NCI-H69 (cell line): ENCODE measurements at places on chromosomes 16 and 17.

- DNase-seq = no peak
Observed at GRCh38 chr17:7046127-7046724, 2.3 kb upstream of the SLC16A11 start.

DNA sequence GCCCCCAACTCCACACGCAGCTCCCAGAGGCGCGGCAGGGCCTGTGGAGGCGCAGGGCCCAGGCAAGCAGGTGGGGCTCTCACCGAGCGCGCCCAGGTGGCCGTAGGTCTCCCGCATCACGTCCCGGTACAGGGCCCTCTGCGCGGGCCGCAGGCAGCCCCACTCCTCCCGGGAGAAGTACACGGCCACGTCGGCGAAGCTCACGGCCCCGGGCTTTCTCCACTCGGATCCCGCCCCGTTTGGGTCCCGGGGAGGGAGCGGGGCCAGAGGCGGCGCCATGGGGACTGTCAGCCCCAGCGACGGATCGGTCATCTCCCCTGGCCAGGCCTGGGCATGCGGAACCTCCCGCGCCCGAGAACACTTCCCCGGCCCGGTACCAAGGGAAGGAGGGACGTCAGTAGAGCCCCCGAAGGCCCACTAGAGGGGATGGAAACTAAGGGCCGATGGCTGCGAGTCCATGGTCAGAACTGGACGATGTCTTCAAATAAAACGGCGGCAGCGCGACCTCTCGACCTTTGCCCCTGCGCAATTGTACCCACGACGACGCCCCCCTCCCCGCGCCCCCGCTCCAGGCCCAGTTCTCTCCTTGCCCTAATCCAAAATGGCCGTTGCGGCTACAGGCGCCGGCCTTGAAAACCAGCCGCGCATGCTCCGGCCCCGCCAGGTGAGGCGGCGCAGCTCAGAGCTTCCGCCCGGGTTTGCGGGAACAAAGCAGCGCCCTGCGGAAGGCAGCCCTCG, at the start of gene ZNF747:
TSS of gene ZNF747 (minus strand) at position 491 of the 738 bp plus-strand sequence. CDS start at position 312, 179 bp downstream.
- DNase-seq = peak; percentile 97

GRCh38 chr17:6470146-6470718, 26.0 kb downstream of the PIMREG start:
- DNase-seq = no peak

GRCh38 chr17:9755083-9755482, 36.3 kb downstream of the DHRS7C start:
- no peak for DNase-seq

DNA sequence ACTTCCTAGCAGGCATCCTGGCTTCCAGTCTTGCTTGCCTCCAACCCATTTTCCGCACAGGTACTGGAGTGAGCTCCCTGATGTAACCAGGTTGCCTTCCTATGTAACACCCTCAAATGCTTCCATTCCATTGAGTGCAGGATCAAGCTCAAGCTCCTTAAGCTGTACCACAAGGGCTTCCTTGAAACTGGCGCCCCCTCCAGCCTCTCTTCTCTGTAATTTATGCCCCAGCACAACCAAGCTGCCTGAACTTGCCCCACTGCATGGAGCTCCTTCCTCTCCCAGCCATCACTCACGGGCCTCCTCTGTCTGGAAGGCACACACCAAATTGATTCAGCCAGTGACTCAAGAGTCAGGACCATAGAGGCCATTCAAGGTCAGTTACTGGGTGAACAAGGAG, 234.8 kb upstream of the RPL38 start:
- no peak for DNase-seq

GRCh38 chr16:82460766-82461165, 166.0 kb upstream of the CDH13 start:
- no peak for DNase-seq

GRCh38 chr17:58680038-58680369, 11.8 kb downstream of the TEX14 start:
- no peak for DNase-seq

DNA sequence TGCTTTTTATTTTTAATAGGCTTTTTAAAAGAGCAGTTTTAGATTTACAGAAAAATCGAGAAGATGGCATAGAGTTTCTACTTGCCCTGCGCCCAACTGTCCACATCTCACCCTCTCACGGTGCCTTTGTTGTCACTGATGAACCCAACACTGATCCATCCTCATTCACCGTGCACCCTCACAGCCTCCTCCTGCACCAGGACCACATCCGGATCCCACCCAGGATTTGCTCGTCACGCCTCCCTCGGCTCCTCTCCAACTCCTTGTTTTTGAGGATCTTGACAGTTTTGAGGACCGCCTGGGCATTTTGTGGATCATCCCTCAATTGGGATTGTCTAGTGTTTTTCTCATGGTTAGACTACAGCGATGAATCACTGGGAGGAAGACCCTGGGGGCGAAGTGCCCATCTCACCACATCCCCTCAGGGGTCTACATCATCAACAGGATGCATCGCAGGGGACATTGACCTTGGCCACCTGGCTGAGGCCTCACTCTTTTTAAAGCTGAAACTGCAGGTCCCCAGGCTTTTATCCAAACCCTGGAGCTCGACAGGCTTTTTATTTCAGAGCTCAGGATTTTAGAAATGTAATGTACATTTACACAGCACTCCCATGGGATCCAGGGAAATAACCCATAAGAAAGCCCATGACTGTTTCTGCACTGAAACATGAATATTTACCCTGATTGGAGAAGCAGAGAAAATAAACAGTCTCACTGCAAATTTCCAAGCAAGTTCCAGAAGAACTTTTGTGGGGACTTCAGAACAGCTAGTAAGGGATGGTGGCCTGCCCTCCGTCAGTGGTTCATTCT, 71.8 kb upstream of the ZNF469 start:
- DNase-seq = no peak

GRCh38 chr17:68860941-68861340, 94.3 kb downstream of the ABCA8 start:
- no peak for DNase-seq

DNA sequence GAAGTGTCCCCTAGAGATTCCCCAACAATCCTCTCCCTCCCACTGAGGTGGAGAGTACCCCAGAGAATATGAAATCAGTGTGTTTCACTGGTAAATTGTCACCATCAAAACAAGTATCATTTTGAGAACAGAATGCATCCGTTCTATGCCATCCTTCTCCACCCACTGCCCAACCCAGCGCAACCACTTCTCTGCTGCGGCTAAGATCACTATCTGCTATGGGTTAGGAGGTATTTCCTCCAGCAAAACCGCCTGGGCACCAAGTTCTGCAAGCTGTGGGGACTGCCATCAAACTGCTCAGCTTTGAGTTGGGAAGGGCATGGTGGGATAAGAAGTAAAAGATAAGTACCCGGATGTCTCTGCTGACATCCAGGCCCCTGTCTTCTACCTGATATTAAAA, 24.4 kb downstream of the CNTNAP1 start:
- DNase-seq = no peak

GRCh38 chr16:56933828-56934598, 2.1 kb downstream of the HERPUD1 start:
- peak; percentile 16 for DNase-seq

GRCh38 chr17:49383060-49383459, 21.0 kb upstream of the ZNF652 start:
- no peak for DNase-seq

DNA sequence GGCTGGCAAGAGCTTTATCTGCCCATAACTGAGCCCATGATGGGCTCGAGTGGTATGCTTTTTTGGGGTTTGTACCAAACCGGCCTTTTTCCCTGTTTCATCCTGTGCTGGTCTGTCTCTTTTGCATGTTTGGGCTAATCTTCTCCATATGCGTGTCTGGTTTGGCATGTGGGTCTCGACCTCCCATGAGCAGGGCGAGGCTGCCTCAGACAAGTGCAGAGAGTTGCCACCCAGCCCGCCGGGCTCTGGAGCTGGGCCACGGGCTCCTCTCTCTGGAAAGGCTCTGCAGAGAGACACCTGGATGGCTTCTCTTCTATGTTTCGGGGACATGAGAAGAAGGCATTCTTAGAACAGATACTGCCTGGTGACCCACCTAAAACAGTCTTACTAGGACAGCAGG, 67.8 kb upstream of the TBX2 start:
- DNase-seq = no peak

- no peak for DNase-seq
Observed at GRCh38 chr17:7101531-7101930, 13.1 kb downstream of the ASGR2 start.

GRCh38 chr16:77308163-77308561, 109.0 kb downstream of the SYCE1L start:
- no peak for DNase-seq

DNA sequence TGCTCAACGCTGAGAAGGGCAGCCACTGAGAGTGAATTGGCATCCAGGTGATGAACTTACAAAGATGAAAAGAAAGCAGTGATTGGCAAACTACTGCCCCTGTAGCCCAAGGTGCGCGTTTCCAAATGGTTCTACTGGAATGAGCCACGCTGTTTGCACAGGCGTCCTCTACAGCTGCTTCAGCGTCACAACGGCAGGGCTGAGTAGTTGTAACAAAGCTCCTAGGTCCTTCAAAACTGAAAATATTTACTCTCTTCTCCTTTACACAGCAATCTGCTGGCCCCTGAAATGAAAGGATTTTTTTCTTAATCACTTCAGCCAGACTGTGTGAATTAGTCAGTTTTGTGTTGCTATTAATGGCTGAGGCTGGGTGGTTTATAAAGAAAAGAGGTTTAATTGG, 107.2 kb upstream of the FOXF1 start:
- no peak for DNase-seq

DNA sequence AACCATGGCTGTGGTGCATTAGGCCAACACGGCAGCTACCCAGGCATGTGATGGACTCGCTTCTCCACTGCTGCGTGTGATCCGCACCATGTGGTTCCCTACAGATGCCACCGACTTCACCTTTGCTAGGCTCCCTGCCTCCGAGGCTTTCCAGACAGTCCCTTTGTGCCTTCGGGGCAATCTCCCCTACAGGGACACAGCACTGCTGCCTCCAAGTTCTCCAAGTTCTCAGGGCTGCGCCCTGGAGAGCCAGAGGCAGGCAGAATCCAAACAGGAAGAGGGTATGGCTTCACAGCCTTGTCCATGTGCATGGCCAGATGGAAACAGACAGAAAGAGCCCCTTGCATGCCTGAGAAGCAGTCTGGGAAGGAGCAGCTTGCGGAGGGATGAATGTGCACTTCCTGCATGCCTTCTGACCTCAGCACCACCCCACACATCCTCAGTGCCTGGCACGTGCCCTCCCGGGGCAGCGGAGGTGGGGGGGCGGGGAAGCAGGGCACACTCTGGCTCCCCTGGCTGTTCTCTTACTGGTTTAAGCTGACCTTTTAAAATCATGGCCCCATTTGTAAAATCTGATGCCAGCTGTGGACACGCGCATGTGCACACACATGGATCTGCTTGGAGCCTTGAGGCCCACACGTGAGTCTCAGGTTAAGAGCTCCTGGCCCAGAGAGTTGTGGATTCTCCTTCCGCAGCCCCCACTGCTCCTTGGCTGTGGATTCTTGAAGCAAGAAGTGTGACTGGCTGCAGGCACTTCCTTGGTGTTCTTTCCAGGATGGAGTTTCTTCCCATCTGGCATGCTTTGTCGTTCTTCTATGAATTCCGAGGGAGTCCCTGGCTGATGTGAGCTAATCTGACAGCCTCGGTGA, 55.3 kb upstream of the MTSS2 start:
- DNase-seq = no peak

GRCh38 chr16:81645266-81645694, 133.8 kb upstream of the PLCG2 start:
- DNase-seq = peak; percentile 91

DNA sequence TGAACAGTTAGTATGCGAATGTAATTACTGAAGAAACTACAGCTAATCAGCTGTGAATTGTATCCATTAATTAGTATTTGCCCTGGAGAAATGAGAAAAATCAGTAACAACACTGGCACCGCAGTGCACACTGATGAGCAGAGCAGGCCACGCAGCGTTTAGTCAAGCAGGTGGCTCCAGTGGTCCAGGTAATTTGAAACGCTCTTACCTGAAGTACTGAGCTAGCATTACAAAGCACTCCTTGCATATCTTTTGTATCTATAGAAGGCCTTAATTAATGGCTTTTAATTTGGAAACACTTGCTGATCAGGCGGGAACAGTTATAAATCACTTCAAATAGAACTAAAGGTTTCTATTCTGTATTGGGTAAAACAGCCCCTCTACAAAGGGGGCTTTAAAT, 76.4 kb downstream of the TOX3 start:
- peak; percentile 90 for DNase-seq

DNA sequence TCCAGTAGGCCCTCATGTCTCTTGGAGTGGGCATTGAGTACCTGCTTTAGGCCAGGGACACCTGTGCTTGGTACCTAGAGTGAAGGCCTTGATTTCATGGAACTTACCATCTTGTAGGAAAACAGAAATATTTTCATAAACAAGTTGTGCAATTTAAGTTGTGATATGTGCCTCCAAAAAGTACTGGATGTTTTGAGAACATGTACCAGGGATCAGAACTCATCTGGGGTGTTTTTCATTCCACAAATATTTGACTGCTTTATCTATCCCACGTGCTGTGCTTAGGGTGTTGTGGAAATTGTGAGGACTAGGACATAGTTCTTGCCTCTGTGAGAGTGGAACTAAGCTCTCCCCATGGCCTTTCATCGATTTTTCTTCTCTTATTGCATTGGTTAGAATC, 8.8 kb downstream of the NKD1 start:
- DNase-seq = no peak

- no peak for DNase-seq
Observed at GRCh38 chr16:47198180-47198575, 54.4 kb upstream of the NETO2 start.

- DNase-seq = peak; percentile 38
Observed at GRCh38 chr17:17749921-17750320, 68.7 kb downstream of the RAI1 start.

- DNase-seq = no peak
Observed at GRCh38 chr16:78697426-78697825, 598.0 kb downstream of the WWOX start.

DNA sequence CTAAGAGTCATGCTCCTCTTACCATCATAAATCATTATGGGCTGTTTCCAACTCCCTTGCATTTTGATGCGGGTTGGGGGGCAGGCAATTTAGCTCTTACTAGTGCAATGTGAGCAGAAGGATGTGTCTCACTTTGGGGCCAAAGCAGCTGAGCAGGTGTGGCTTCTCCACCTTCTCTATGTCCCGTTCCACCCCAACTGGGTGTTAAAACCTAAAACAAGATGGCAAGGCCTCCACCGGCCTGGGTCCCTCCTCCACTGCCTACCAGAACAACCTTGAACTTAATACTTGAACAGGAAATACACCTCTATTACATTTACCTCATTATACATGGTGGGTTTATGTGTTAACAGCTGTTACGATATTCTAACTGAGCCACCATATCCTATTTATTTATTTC, 52.8 kb downstream of the TOX3 start:
- DNase-seq = peak; percentile 81

DNA sequence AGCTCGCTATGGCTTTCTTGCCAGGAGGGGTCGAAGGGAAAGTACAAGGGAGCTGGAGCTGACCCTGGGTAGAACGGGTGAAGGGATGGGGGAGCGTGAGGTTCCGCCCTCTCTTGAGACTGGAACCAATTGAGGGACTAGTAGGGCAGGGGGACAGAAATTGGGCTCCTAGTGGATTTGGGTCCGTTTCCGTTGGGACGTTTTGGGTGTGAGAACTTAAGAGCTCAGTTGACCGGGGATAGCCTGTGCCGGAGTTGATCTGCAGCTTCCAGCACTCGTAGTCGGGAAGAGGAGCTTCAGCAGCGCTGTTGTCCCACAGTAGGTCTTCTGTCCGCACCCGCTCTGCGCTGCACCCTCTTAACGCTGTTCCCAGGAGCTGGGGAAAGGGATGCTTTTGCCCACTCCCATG, 481 bp downstream of the CNTROB start:
- peak; percentile 32 for DNase-seq
